ENCODE measurements at places on chromosomes 6 and 20. TPM values are rescaled to one million over a fixed set of nuclear protein-coding genes. Genes with fewer than 3 reads are reported as not detected.

VSX1 gene
- not detected for total RNA-seq

EYS gene
- total RNA-seq = 0.08 TPM

HEY2 gene
- total RNA-seq = 1.4 TPM

TPBG gene
- 1.3 TPM for total RNA-seq

NFYA gene
- 15.1 TPM for total RNA-seq

SPATS1 gene
- total RNA-seq = not detected

SH3BGRL2 gene
- total RNA-seq = 35.8 TPM

TGM3 gene
- 0.08 TPM for total RNA-seq

NRSN1 gene
- not detected for total RNA-seq

TAF11 gene
- total RNA-seq = 16.0 TPM

UNC93A gene
- total RNA-seq = 6.5 TPM

CDH26 gene
- 0.59 TPM for total RNA-seq

RIPOR3 gene
- total RNA-seq = 90.3 TPM

TMEM217 gene
- 3.2 TPM for total RNA-seq

ANKRD6 gene
- 9.2 TPM for total RNA-seq

ZBTB46 gene
- 8.2 TPM for total RNA-seq

MRAP2 gene
- total RNA-seq = 0.51 TPM

SLC35D3 gene
- 0.56 TPM for total RNA-seq

NKX2-4 gene
- total RNA-seq = not detected

ARMH2 gene
- not detected for total RNA-seq

KIAA1755 gene
- 1.4 TPM for total RNA-seq

PTK7 gene
- 1.8 TPM for total RNA-seq

CEP250 gene
- 11.3 TPM for total RNA-seq

RGS17 gene
- total RNA-seq = under 0.01 TPM

DSP gene
- total RNA-seq = 74.7 TPM

VGLL2 gene
- not detected for total RNA-seq

DUSP22 gene
- total RNA-seq = 9.5 TPM

PNPLA1 gene
- total RNA-seq = 0.08 TPM

ADGB gene
- 0.23 TPM for total RNA-seq

SLC13A3 gene
- 10.7 TPM for total RNA-seq

C2 gene
- 212 TPM for total RNA-seq

PTCRA gene
- total RNA-seq = 1.1 TPM

WFDC2 gene
- not detected for total RNA-seq

CAPN11 gene
- 0.19 TPM for total RNA-seq

BPIFB4 gene
- total RNA-seq = not detected

ADGRG6 gene
- 110 TPM for total RNA-seq

LY6G6D gene
- total RNA-seq = not detected

CD109 gene
- 0.42 TPM for total RNA-seq

TMEM74B gene
- 3.4 TPM for total RNA-seq

XKR7 gene
- under 0.01 TPM for total RNA-seq

RUNX2 gene
- total RNA-seq = 1.1 TPM

BPI gene
- total RNA-seq = 0.08 TPM

COX4I2 gene
- total RNA-seq = 0.59 TPM

ESR1 gene
- total RNA-seq = 0.05 TPM

HLA-DPB1 gene
- total RNA-seq = 23.4 TPM

RPP40 gene
- total RNA-seq = 8.3 TPM

ZSCAN23 gene
- total RNA-seq = 0.65 TPM

SGK2 gene
- 33.8 TPM for total RNA-seq

MBOAT1 gene
- 9.3 TPM for total RNA-seq

PHF20 gene
- 10.7 TPM for total RNA-seq

All from liver (tissue), 10 donors.